ENCODE measurements at places on chromosomes 2 and 18.

GRCh38 chr2:171266102-171266501 lies 105.4 kb upstream of the TLK1 start:
- DNase-seq, result no peak

GRCh38 chr18:38406607-38407006 lies 841.0 kb upstream of the CELF4 start:
- no peak for DNase-seq

DNA sequence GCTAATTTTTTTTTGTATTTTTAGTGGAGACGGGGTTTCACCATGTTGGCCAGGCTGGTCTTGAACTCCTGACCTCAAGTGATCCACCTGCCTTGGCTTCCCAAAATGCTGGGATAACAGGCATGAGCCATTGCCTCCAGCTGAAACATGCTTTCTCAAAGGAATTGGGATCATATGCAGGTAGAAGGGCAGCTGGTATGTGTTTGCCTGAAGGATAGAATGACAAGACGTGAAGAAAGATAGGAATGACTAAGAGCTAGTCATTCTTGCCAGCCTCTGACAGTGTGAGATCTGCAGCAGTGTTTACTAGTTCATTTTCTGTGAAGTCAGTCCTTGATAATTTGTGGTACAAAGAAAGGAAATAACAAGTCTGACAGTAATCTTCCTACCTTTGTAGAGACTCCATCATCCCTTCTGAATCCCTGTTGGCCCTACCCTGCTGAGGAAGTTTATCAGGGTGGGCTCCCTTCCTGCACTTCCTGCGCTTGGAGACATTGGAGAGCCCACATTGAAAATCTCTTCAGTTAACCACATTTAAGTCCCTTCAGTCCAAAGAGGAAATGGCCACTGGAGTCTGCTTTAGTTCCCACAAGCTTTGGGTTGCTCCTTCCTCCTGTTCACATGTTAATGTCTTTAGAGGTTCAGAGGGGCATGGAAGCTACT lies 14.7 kb downstream of the CFLAR start:
- DNase-seq, result no peak

DNA sequence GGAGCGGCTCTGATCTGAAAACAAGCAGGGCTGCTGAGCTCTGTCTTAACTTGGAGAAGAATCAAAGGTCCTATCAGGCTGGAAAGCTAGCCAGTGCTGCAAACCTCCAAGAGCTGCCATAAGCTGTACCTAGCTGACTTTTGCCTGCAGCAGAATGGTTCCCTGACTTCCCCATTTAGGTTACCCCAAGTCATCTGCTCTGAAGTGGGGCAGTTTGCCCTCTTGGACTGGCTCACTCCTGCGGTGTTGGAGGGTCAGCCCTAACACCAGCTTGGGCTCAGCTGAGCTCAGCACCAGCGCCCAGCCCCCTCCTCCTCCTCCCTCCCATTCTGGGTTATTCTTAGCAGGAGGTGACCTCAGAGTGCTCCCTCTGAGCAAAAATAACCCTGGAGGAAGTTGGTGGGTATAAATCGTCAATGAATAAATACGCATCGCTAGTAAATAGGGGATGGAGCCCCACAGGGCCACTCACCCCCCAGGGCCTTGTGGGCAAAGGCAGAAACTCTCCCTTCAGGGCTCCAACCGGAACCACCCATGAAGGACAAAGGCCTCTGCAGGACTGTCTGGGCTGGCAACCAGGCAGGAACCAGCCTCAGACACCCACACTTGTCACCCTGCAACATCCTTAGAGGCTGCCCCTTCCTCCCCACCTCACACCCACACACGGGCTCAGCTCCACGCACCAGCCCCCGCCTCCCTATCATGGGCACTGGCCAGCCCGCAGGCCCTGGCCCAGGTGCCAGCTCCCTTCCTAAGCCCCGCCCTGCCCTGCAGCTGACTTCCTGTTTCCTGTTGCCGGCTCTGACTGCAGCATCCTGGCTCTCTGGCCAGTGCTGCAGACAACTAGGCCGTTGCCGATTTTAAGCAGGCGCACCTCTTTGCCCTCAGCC lies 46.9 kb downstream of the DNMT3A start:
- peak; percentile 45 for DNase-seq

DNA sequence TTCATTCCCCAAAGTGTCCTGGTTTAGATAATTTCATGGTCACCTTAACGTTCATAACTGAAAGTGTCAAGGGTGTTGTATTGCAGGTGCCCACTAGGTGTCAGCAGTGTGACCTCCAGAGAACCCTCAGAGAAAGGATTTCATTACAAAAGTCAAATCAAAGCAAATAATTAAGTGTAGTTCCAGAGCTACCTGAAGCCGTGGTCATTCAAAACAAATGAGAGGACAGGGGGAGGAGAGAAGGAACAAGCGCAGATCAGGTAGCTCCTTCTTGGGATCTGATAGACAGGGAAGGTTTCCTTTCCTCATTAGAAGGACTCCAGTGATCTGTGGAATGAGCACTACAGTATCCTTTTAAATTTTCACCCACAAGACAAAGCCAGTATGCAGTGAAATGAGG lies at the start of gene SLC9A4:
Gene SLC9A4, plus strand, starts transcription at position 207 of the 400 bp plus-strand sequence. CDS start 534 bp downstream, outside the sequence.
- peak; percentile 26 for DNase-seq

All from activated CD8-positive, alpha-beta memory T cell treated with anti-CD3 and anti-CD28 coated beads for 4 hours (primary cell).